ENCODE measurements at places on chromosomes 7 and 10.

DNA sequence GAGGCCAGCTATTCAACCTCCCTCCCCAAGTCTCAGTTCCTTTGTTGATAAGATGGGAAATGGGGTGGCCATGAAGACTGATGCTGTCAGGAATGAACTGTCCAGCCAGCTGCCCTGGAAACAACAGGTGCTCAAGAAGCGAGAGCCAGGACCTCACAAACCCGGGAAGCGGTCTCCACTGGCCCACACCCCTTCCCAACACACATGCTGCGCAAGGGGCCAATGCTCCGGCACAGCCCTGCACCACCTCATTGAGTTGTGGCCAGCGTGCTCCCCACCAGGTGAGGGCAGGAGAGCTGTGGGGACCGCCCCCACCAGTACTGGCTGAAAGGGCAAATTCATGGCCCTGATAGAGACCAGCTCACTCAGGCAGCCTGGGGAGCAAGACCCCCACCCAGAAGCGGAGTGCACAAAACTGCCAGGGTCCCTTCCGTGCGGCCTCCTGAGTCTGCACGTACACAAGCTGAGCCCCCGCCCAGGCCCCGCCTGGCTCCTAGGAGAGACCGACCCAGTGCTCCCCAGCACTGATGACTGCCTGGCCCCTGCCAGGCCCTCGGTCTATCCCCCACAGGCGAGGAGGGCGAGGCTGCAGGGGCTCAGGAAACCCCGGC, 216.6 kb downstream of the MAD1L1 start:
- DNase-seq = no peak

- DNase-seq = no peak
These were observed 22.9 kb downstream of the CDK6 start for GRCh38 chr7:92813390-92814024.

- DNase-seq = no peak
These were observed 64.4 kb upstream of the EMX2 start for GRCh38 chr10:117477961-117478670.

DNA sequence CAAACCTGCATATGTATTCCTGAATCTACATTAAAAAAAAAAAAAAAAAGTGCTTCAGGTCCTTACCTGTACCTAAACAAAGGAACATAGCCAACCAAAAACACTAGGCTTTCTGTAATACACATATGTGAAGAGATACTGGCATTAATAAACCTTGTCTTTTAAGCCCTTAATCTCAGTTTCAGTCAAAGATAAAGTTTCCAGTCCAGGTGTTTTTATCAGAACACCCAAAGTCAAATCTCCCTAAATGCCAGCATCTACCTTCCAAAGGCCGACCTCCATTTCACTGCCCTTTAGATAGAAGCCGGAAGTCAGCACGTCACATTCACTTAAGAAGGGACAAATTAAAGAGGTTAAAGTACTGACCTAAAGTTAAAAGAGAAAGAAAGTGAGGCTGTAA, 79.8 kb upstream of the NEBL start:
- no peak for DNase-seq

GRCh38 chr10:44393051-44393630, 8.2 kb upstream of the CXCL12 start:
- DNase-seq = no peak
